A549 treated with ZK216348 at 1 μM for 4 hours (cell line): ENCODE measurements at places on chromosomes 2 and 18. TPM values are rescaled to one million over a fixed set of nuclear protein-coding genes. Genes with fewer than 3 reads are reported as not detected.

Gene KYNU
- 250 to 331 TPM (median 273 TPM) in 5 replicates for total RNA-seq

Gene NCKAP5
- 0.79 to 1.4 TPM (median 1.1 TPM) in 5 replicates for total RNA-seq

Gene FN1
- total RNA-seq, result 173 to 264 TPM (median 183 TPM) in 5 replicates

Gene THSD7B
- total RNA-seq, result not detected in 5 replicates

Gene TRAF3IP1
- total RNA-seq, result 12.3 to 19.1 TPM (median 15.5 TPM) in 5 replicates

Gene M1AP
- not detected in 5 replicates for total RNA-seq

Gene APCDD1
- not detected in 5 replicates for total RNA-seq

Gene ZNF521
- not detected in 5 replicates for total RNA-seq

Gene AKAIN1
- total RNA-seq, result not detected in 5 replicates

Gene SAG
- total RNA-seq, result not detected in 5 replicates

Gene CTNNA2
- 0.15 to 0.27 TPM (median 0.21 TPM) in 5 replicates for total RNA-seq

Gene SCN2A
- total RNA-seq, result 0.04 TPM in 1 of 5 replicates, not detected in the others

Gene SLC9A4
- not detected in 5 replicates for total RNA-seq

Gene MGAT4A
- total RNA-seq, result 1.3 to 2.3 TPM (median 2.0 TPM) in 5 replicates

Gene SERPINB11
- 0.13 TPM in 1 of 5 replicates, not detected in the others for total RNA-seq

Gene STK11IP
- 9.4 to 21.0 TPM (median 17.7 TPM) in 5 replicates for total RNA-seq

Gene CELF4
- not detected in 5 replicates for total RNA-seq

Gene CNDP1
- not detected in 5 replicates for total RNA-seq

Gene FKBP7
- total RNA-seq, result 8.9 to 12.0 TPM (median 9.9 TPM) in 5 replicates

Gene SKOR2
- not detected in 5 replicates for total RNA-seq

Gene SLC14A1
- total RNA-seq, result not detected in 5 replicates

Gene KLHL14
- total RNA-seq, result not detected in 5 replicates

Gene CLEC4F
- not detected in 5 replicates for total RNA-seq

Gene TFCP2L1
- 7.1 to 10.9 TPM (median 9.5 TPM) in 5 replicates for total RNA-seq

Gene SMYD5
- total RNA-seq, result 46.2 to 59.1 TPM (median 56.7 TPM) in 5 replicates

Gene OR6B2
- not detected in 5 replicates for total RNA-seq

Gene SCG2
- total RNA-seq, result 0.86 to 1.3 TPM (median 1.2 TPM) in 5 replicates

Gene GAL3ST2
- 0.20 to 0.46 TPM (median 0.33 TPM) in 5 replicates for total RNA-seq

Gene CRYBA2
- not detected in 5 replicates for total RNA-seq

Gene SLC19A3
- 2.4 to 3.0 TPM (median 2.9 TPM) in 5 replicates for total RNA-seq

Gene NGEF
- total RNA-seq, result 12.8 to 20.8 TPM (median 17.1 TPM) in 5 replicates

Gene GPR35
- total RNA-seq, result 0.34 to 1.6 TPM (median 1.1 TPM) in 5 replicates

Gene DCDC2C
- total RNA-seq, result 0.77 TPM in 1 of 5 replicates, not detected in the others

Gene RAPGEF4
- total RNA-seq, result 0.20 to 0.27 TPM (median 0.25 TPM) in 4 of 5 replicates, not detected in the other

Gene SLC4A1AP
- total RNA-seq, result 30.4 to 42.7 TPM (median 31.5 TPM) in 5 replicates

Gene PGAP1
- 1.1 to 3.3 TPM (median 2.5 TPM) in 5 replicates for total RNA-seq

Gene RFX8
- not detected in 5 replicates for total RNA-seq

Gene KLHL41
- 0.15 to 0.70 TPM (median 0.29 TPM) in 5 replicates for total RNA-seq

Gene FAM228A
- not detected in 5 replicates for total RNA-seq

Gene AMER3
- total RNA-seq, result not detected in 5 replicates

Gene DYNAP
- not detected in 5 replicates for total RNA-seq

Gene ASXL2
- total RNA-seq, result 9.0 to 21.7 TPM (median 12.7 TPM) in 5 replicates

Gene NOP58
- 113 to 180 TPM (median 129 TPM) in 5 replicates for total RNA-seq

Gene IKZF2
- 0.09 to 0.33 TPM (median 0.19 TPM) in 4 of 5 replicates, not detected in the other for total RNA-seq

Gene CFAP65
- 0.11 to 0.23 TPM (median 0.18 TPM) in 5 replicates for total RNA-seq

Gene KCNF1
- 20.2 to 46.1 TPM (median 40.1 TPM) in 5 replicates for total RNA-seq

Gene UPP2
- total RNA-seq, result not detected in 5 replicates

Gene INHBB
- 12.6 to 25.0 TPM (median 20.7 TPM) in 5 replicates for total RNA-seq

Gene VIT
- total RNA-seq, result not detected in 5 replicates

Gene EFHD1
- total RNA-seq, result 1.8 to 4.6 TPM (median 3.5 TPM) in 5 replicates
